NK-92 treated with Interleukin-12 subunit alpha and Interleukin-12 subunit beta, amount 100 ng/mL, for 24 hours (cell line): ENCODE measurements at places on chromosomes 3 and 15.

- peak; percentile 39 for DNase-seq
These were observed 39.7 kb upstream of the SPSB4 start for GRCh38 chr3:141011232-141011996.

DNA sequence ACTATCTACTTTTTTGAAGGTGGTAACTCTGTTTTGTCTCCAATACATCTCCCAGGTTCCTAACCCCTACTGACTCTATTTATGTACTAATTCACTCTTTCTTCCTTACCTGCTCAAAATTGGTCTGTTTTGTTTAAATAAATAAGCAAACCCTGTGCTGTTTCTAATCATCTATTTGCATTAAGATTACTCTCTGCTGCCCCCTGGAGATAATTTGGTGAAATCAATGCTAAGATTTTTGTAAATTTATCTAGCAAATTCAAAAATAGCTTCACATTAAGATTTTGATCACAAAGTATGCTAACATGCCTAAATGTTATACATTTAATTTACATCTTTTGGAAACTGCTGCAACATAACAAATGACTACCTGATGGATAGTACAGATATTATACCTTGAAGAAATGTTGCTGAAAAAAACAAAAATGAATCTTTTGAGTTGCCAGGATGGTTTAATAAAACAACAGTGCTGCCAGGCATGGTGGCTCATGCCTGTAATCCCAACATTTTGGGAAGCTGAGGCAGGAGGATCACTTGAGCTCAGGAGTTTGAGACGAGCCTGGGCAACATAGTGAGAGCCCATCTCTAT is 4.4 kb upstream of the CD200R1 start:
- no peak for DNase-seq

DNA sequence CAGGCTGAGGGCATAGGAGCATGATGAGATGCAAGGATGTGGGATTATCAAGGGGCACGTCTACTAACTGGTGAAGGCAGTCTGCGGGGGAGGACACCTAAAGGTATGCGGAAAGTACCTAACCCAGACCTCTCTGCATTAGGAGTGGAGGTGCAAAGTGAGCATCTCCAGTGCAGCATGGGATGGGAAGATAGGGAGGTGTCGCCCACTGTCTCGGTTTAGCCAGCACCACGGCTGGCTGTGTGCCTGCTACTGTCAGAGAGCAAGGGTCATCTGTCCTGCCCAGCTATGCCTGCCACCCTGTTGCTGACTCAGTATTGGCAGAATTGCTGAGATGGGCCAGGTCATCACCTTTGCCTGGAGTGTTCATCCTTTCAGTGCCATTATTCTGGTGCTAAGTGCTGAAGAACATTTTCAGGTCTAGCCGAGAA is 40.1 kb downstream of the OXNAD1 start:
- DNase-seq, result no peak

GRCh38 chr3:122103821-122104514 is 48.8 kb downstream of the CD86 start:
- no peak for DNase-seq

DNA sequence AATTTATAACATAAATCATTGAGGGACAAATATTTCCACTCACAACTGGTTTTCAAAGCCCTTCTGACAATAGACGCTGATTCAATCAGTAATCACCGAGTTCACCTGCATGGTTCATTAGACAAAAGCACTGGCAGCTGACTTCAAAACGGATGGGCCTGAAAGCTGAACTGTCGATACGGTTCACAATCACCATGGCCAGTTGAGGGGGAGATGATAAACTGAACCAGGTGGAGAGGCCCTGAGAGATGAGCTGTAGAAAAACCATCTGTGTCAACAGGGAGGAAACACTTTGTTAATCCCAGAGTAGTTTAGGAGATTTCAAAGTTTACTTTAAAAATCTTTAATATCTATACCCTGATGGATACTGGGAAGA is 75.0 kb downstream of the PEX5L start:
- DNase-seq, result no peak

DNA sequence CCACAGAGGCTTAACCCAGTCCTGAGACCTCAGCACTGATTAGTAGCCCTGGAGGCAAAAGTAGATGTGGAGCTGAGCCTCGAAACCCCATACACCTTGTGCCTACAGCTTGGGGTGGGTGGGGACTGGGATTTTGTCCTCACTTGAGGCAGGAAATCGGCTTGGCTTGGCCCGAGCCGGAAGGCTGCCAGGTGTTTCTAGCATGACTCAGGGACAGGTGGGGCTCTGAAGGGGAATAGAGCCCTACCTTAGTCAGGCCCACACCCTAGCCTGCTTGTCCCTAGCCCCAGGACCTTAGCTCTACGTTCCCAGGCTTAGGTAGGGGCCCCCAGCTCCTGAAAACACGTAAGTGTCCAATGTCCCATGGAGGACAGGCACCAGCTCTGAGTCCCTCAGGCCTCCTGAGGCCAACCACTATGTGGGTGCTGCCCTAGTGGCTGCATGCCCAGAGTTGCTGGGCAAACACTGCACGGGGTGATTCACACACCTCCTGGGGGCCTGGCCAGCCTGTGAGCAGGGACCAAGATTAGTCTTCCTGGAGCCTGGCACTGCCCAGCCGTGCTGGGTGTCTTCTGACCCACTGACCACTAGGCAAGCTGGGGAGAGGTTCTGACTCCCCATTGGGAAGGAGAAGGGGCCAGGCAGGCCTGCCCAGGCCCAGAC is 3.1 kb downstream of the MST1R start:
- no peak for DNase-seq

DNA sequence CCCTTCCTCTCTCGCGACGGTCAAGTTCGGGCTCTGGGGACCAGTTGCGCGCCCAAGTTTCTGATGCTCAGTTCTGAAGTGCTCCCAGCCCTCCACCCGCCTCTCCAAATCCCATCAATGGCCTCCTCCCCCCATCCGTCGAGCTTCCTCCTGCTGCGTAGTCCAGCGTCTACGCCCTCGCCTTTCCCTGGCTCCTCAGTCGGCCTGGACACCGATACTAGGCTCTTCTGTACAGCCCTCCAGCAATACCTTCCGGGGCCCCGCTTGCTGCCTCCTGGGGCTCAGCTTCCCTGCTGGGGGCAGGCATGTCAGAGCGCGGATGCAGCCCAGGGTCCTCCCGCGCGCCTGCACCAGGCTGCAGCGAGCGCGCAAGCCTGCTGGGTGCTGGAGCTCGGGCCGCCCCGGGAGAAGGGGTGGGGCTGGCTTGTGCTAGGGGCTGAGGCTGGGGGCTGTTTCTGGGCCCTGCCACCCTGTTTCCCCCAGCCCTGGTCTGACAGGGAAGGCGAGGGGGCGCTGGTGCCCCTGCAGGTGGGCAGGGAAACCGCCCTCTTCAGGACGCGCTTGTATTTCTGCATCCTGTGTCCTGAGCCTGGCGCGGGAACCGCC is 353.3 kb upstream of the SUCLG2 start:
- DNase-seq, result no peak

DNA sequence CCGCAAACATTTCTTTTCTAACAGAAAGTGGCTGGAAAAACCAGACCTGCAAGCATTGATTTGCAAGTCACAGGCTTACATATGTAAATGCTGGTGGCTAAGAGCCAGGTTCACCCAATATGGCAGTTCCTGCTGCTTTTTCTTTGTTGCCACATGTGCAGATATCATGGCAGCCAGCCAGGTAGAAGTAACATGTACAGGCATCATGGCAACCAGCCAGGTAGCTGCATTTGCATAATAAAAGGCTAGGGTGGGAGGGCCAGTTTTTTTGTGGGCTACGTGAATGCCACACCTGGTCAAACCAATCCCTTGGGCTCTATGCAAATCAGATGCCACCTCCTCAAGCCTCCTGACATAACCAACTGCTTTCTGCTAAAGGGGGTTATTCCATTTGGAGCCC is 2.8 kb upstream of the SMCO1 start:
- DNase-seq, result no peak

DNA sequence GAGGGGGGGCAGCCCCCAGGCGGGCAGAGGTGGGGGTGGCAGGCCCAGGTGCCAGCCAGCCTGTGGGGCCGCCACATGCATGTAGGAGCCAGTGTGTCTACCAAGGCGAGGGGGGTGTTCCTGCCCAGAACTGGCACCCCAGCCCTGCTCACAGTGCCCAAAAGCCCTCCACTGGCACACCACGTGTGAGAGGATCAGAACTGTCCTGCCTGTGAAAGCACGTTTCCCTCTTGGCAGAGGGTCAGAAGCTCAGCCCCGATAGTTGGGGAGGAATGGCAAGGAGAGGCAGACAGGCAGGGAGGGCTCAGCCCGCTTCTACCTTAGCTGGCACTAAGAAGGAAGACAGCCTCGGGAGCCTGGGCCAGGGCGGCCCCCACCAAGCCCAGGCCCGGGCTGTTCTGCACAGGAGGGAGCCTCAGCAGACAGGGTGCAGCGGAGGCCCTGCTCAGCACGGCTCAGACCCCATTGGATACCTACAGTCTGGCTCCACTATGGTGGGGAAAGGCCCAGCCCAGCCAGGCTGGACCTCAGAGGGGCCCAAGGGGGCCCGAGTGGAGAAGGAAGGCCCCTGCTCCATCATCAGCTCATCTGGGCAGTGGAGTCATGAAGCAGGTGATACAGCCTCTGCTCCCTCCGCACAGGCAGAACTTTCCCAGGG is 84.8 kb upstream of the LINGO1 start:
- DNase-seq, result no peak

- DNase-seq, result no peak
These were observed 19.3 kb downstream of the PRR23E start for GRCh38 chr3:127212231-127212630.

DNA sequence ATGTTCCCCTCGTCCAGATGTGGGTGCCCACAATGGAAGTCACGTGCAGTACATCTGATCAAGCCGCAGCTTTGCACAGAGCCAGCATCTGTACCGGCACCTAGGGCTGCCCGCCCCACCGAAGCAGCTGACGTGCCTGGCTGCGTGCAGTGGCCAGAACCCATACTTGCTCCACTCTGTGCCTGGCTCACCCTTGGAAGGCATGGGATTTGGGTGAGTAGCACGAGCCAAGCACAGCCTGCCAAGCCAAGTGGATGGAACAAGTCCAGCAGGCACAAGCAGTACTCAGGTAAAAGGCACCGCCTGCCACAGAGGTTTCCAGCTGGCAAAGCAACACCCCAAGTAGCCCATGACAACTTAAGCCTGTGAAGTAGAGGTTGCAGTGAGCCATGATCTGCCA is 261.3 kb downstream of the TBC1D5 start:
- DNase-seq, result no peak

- DNase-seq, result no peak
These were observed 21.3 kb upstream of the GATM start for GRCh38 chr15:45399381-45400212.

DNA sequence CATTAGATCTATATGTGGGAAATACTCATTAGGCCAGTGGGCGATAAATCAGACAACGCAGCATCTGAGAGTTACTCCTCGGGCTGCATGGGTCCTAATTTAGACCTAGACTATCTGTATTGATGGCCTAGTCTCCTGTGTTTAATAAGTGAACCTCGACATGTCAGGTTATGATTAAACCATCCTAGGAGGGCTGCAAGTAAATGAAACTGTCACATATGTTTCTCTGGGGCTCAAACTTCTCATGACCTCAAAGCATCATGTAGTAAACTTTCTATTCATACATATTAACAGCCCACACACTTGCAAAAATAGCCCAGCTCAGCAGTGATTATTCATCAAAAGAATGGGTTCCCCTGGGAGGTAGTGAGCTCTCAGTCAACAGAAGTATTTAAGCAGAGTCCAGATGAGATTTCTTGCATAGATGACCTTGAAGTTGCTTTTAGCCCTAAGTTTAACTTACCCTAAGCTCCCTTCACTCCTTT is 51.6 kb downstream of the RAB11A start:
- DNase-seq, result no peak

DNA sequence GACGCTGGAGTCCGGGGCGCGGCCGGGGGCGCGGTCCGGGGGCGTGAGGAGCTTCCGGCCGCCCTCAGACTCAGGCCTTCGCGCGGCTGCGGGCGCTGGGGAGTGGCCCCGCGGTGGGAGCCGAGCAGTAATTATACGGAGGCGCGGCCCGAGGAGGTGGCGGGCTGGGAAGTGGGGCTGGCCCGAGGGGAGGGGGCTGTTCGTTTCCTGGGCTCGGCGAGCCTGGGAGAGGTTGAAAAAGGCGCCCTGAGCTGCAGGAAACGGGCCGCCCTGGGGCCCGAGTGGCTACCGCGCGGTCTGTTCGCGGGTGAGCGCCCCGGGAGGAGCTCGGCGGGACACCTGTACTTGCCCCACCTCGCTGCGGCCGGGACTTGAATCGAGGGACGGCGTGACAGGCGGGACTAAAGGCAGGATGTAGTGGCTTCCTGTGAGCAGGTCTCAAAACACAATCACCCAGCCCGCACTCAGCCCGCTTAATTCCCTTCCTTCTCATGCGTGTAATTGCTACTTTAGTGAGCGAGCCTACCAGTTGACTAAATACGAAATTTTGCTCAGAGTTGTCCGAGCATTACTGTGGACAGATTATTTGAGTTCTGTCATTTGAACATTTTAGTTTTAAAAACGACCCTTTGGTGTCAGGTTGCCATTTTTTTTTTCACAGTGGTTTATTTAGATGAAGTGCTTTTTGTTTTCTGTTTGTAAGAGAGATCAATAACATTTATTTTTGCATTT is 860 bp downstream of the RASA2 start:
- DNase-seq, result peak; percentile 92

DNA sequence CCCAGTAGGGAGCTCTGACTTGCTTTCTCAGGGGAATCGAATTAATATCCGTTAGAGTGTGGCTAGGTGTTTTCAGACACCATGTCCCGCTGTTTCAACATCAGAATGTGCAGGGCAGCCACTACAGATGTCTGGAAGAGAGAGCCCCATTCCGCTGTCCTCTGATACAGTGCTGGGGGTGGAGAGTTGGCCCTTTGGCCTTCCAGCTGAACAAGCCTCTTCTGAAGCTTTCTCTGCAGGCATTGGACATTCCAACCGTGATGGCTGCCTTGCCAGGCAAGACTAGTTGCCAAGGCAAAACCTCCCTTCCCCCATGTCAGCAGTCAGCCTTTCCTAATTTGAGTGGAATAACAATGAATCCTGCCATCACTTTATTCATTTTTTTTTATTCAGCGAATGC is 1.5 kb downstream of the FAH start:
- no peak for DNase-seq

DNA sequence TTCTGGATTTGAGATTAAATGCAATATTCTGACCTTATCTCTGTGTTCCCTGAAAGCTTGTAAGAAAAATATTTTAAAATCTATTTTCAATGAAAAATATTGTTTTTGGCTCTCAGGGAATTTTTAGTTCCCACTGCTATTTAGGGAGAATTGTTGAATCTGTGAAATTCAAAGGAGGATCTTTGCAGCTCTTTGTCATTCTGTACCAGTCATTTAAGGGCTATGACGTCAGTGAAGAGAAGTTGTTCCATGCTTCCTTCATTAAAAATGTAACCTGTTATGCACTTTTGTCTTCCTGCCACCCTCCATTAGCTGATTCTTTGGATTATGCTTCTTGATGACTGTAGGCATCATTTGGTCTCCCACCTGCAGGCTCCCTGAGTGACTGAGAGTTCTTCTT is 427.8 kb upstream of the C2CD4B start:
- DNase-seq, result no peak

DNA sequence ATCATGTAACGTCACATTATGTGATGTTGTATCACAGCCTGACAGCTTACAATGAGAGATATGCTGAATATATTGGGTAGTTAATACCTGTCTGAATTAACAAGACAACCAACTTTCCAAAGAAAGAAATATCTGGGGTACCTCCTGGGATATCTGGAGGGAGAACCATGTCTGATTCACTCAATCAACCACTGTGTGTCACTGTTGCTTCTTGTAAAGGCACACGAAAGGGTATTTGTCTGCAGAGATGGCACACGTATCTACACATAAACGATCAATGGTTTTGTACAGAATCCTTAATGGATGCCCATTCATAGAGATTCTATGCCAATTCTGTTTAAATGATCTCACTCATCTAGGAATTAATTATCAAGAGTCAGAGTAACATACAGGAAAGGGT is 252.1 kb upstream of the TMCO5A start:
- no peak for DNase-seq
